ENCODE measurements at places on chromosomes 5 and 9.

GRCh38 chr9:108551030-108551841 is 304.6 kb downstream of the ACTL7B start:
- DNase-seq = no peak

GRCh38 chr9:935348-935965 is 41.0 kb upstream of the DMRT3 start:
- no peak for DNase-seq

DNA sequence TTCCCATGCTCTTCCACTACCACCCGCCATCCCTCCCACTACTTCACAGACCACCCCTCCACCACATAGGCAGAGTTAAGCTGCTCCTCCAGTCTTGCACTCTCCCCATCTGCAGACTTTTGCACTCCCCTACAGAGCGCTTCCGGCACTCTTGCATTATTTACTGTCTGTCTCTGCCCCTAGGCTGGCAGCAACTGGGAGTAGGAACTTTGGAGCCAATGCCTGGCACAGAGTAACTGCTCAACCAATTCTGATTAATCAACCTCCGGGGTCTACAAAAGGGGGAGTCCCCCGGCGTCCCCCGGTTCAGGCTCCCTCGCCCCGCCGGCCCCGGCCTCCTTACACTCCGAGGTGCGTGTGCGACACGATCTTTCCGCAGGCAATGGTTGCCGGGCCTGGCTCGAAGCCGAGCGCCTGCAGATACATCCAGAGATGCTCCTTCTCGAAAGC is 498 bp downstream of the HAUS6 start:
- DNase-seq = no peak

GRCh38 chr9:15714746-15715145 is 161.9 kb downstream of the CCDC171 start:
- DNase-seq = no peak

DNA sequence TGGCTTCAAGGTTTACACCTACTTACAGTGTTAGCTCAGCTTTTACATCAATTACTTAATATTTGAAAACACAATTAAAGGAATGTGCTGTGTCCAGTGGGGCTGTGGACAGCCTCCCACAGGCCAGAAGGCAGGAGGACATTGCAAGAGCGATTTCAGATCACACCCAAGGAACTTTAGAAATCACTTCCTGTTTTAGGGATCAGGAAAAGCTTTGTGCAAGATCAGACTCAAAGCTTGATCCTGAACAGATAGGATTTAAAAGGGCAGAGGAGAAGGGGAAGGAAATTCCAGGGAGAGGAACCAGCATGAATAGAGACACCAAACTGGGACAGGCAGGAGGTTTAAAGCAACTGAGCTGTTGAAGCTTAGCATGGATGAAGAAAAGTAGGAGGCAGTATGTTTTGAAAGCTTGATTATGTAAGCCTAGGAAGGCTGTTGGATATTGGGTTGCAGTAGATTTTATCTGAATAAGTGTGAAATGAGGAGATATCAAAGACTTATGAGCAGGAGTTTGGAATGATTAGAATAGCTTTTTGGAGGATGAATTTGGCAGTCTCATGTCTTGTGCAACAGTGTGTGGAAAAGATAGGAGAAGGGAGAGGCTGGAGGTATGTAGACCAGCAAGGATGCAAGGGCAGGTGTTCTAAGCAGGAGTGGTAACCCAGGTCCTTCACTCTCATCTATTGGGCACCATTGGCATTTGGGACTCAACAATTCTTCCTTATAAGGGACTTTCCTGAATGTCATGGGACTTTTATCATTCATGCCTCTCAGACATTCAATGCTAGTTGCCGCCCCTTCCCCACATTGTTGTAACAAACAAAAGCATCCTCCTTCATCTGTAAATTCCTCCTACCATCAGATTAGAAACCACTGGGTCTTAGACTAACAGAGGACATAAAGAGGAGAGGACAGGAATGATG is 123.5 kb downstream of the TARS1 start:
- DNase-seq = no peak

- DNase-seq = no peak
Observed at GRCh38 chr9:37998881-37999587, 70.0 kb downstream of the SHB start.

GRCh38 chr5:173152547-173152946 is 8.2 kb downstream of the BNIP1 start:
- no peak for DNase-seq

GRCh38 chr9:78695519-78695918 is 398.6 kb downstream of the PSAT1 start:
- no peak for DNase-seq
